ENCODE measurements at places on chromosomes 7 and 10.

DNA sequence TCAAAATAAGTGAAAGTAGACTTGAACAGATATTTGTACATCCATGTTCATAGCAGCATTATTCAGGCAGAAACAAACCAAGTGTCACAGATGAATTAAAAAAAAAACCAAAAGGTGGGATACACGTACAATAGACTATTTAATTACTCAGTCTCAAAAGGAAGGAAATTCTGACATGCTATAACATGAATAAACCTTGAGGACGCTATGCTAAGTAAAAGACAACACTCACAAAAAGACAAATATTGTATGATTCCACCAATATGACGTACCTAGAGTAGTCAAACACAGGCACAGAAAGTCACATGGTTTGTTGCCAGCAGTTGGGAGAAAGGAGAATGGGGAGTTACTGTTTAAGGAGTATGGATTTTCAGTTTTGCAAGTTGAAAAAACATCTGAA is 18.0 kb upstream of the CFAP70 start:
- no peak for DNase-seq

DNA sequence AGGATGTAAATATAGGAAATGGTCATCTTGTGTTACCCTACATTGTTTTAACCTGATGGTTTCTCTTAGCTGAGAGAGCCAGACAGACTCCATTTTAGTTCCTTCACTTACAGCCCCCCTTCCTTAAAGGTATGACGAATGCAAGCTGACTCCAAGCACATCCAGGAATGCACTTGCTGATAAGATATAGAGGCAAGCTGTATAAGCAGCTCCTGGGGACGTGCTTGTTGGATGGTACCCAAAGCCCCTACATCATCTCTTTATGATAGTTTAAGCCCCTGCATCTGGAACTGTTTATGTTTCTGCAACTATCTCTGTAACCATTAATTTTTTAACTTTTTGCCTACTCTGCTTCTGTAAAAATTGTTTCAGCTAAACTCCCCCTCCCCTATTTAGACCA is 41.7 kb downstream of the ZNF25 start:
- no peak for DNase-seq

GRCh38 chr7:42522227-42522991 is 285.4 kb upstream of the GLI3 start:
- no peak for DNase-seq

- no peak for DNase-seq
Observed at GRCh38 chr7:53383131-53383530, 347.7 kb downstream of the POM121L12 start.

DNA sequence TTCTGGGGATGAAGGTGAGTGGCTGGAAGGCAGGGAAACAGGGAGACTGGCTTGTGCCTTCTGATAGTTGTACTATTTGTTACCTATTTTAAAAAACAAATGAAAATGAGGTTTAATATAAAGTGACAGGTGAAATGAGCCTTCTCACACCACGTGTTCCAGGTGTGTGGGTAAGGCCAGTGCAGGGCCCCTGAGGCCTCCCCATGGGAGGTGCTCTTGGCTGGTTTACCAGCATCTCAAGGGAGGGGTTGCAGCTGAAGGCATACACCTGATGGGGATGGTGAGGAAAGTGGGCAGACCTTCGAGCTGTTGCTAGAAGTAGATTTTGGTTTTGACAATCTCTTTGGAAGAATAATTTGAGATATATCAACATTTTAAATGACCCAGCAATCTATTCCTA is 103.6 kb downstream of the ARHGAP22 start:
- no peak for DNase-seq

GRCh38 chr7:55420530-55420929 is 55.4 kb downstream of the LANCL2 start:
- no peak for DNase-seq

GRCh38 chr10:110366635-110367034 is 61.9 kb upstream of the SMNDC1 start:
- no peak for DNase-seq

DNA sequence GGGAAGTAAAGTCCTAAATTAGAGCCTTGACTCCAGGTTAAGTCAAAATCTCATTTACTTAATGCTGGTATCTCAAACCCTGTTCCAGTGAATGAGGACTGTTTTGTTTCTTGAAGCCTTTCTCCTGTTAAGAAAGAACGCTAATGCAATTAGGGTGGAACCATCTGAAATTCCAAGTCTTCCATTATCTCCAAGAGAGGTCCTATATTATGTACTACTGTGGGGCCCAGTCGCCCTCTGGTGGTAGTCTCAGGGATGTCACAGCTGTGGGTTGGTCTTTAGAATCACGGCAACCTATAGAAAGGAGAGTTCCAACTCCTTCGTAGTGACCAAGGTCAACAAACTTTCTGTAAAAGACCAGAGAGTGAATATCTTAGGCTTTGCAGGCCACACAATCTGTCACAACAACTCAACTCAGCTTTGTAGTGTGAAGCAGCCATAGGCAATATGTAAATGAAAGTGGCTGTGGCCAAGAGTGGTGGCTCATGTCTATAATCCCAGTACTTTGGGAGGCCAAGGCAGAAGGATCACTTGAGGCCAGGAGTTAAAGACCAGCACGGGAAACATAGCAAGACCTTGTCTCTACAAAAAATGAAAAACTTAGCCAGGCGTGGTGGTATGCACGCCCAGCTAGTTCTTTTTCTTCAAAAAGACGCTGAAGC is 9.3 kb downstream of the RPP38 start:
- DNase-seq: peak; percentile 54
